ENCODE measurements at places on chromosomes 7 and 10. TPM values are rescaled to one million over a fixed set of nuclear protein-coding genes. Genes with fewer than 3 reads are reported as not detected.

The BTBD16 gene
- not detected for total RNA-seq

The TRIL gene
- total RNA-seq, result not detected

DNA sequence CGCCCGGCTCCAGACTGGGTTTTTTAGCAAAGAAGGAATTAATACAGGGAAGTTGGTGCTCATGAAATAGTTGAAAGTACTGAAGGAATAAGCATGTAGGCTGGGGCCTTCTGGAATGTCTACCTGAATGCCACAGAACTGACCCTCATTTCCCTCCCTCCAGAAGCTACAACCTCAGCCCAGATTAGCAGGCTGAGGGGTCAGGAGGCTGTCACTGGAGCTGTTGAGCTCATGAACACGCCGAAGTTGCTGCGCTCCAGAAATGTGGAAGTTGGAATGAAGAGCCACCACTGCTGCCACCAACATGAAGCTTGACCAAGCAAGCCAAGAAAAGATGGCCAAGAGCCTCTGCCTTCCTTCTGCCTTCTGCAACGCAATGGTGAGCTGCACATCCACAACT is 52.2 kb upstream of the KMT2E start:
- DNase-seq, result no peak

- peak; percentile 61 for DNase-seq
Observed at GRCh38 chr7:44633254-44634186, 27.1 kb downstream of the OGDH start.

All from activated CD4-positive, alpha-beta T cell treated with anti-CD3 and anti-CD28 coated beads, Interleukin-2, amount 10 ng/mL, durations not matched to agents 7 days and 5 days (primary cell).